ENCODE measurements at places on chromosomes 2 and 18.

- DNase-seq = no peak
Measured at GRCh38 chr18:28158083-28158581, 18.8 kb downstream of the CDH2 start.

GRCh38 chr2:120850551-120850950, 114.9 kb downstream of the GLI2 start:
- DNase-seq = no peak

GRCh38 chr2:44686561-44686960, 254.9 kb upstream of the SIX3 start:
- DNase-seq = no peak

DNA sequence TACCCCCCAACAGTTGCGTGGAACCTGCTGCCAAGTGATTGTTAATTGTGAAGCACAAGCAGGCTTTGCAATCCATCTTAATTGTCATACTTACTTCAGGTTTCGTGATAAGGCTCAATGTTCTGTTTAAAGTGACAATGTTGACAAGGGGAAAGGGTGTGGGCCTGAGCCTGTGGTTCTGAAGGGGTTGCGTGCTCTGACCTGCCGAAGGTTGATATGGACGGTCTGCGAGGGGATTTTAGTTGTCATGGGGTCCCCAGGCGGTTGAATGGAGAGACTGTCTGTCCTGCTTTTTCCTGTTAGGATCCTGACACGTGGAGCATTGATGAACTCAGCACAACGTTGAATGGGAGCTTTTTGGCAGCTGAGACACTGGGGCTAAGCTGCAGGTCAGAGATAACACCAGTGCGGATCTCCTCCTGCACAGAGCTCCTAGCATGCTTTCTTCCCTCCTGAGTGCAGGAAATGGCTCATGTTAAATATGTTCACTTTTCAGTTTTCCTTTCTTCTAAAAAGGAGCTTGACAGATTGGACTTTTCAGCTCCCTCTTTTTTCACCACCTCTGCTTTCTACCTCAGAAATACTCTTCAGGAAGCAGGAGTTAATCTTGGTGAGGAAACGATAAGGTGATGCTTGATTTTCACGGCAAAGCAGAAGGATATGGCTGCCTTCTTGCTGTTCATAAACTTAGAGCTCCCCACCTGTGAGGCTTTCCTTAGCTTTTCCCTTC, 62.9 kb upstream of the ZEB2 start:
- no peak for DNase-seq

DNA sequence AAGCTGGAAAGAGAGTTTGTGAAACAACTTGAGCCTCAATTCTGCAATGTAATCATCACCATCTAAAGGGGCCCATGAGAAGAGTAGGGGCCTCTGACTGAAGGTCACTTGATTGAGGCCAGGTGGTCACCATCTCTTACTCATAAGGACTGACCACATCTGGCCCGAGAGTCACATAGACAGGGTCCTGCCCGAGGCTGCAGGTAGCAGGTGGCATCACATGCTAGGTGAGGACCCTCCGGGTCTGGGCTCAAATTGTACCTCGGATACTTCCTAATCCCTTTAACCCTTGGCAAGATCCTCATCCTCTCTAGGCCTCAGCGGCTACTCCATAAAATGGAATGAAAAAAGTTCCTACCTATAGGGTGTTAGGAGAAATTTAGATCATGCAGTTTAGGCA, 16.7 kb downstream of the FHL2 start:
- DNase-seq = no peak

- DNase-seq = no peak
Measured at GRCh38 chr2:102033750-102034682, 42.3 kb downstream of the IL1R2 start.

- no peak for DNase-seq
Measured at GRCh38 chr2:216584112-216584511, 49.1 kb upstream of the IGFBP2 start.

DNA sequence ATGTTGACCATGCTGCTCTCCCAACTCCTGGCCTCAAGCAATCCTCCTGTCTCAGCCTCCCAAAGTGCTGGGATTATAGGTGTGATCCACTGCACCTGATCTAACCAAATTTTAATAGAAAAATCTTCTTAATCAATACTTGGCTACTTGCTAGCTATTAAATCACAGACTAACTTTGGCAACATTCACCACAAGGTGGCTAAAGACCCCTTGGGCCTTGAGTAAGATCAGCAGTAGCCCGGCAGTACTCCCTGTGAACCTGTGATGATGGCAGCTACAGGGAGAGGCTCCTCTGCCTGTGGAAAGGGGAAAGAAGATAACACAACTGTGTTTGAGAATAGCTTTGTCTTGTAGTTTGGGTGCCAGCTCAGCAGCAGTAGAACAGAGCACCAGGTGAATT, 102.9 kb downstream of the SLC39A10 start:
- DNase-seq = no peak

DNA sequence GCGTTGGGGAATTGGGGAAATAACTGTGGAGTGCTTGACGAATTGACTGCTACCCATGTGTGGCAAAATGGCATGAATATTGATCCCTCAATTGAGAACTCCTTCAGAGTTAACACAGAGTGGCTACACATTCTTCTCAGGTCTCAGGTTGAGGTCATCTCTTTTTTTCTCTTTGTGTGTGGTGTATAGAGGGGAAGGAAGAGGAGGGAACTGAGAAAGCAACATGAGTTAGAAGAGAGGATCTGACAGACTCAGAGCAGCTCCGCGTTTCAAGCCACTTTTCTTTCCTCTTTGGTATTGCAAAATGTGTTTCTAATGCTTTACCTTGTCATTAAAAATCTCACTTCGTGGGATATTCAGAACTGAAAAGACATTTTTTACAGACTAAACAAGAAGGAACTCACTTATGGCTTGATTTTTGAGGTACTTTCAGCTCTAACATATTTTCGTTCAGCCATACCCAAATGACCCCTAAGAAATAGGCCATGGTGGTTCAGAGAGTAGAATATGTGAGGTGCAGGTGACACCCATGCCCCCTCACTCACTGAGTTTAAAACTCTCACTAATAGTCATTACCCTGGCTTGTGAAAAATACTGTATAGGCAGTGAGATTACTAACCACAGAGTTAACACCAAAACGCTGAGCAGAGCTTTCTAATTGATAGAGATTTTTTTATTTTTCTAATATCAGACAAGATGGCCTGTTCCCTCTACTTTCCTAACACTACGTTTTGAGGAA, 22.5 kb downstream of the STAT4 start:
- DNase-seq = no peak

DNA sequence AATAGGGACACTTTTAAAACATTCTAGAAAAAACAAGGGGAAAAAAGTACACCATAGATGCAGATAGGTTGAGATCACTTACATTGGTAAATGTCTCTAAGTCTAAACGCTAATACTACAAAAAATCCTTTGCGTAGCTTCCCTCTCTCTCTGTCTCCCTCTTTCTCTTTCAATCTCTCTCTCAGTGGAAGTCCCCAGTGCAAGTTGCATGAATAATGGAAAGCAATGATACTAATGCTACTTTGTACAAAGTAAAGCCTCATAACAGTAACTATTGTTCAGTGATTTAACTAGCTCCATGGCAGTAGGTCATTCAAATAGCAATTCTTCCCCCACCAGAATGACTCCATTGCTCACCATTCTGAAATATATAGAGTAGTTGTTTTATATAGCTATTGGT, 12.8 kb downstream of the MEIS1 start:
- DNase-seq = no peak

DNA sequence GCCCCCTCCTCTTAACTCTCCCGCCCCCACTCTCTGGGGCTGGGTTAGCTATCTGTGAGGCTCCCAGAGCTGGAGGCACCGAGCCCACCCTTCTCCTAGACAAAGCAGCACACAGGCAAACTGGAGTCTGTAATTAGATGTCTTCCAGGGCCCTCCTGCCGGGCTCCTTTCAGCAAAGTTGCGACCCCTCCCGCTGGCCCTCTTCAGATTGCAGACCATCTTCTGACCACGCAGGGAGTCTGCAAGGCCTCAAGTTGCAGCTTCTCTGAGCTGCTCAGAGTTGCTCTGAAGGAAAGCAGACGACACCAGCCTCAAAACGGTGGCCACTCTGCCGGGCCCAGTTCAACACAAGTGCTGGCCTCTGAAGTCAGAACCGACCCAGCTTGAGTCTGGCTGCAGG, 228.4 kb upstream of the COPS8 start:
- no peak for DNase-seq

DNA sequence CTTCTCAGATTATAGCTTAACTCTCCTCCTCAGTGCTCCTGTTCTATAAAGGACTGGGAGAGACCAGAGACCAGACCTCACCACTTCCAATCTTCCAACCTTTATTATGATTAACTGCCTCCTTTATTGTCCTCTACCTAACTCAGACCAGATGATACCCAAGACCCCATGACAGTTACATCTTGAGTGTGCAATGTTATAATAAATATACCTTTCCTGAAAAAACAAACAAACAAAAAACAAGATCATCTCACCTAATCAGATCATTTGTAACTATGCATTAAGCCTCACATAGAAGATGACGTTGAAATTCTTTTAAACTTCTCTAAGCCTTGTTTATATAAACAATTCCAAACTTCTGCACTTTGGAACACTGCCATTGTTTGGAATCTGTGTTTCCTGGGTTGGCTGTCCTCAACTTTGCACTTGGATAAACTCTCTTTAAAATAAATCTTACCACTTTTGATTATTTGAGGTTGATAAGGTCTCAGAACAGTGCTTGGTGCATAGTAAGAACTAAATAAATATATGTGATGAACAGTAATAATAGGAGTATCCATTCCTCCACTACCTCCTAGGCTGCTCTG, 342.7 kb downstream of the TDRD15 start:
- peak; percentile 3 for DNase-seq

- no peak for DNase-seq
Measured at GRCh38 chr2:159933727-159934049, 128.7 kb downstream of the PLA2R1 start.

DNA sequence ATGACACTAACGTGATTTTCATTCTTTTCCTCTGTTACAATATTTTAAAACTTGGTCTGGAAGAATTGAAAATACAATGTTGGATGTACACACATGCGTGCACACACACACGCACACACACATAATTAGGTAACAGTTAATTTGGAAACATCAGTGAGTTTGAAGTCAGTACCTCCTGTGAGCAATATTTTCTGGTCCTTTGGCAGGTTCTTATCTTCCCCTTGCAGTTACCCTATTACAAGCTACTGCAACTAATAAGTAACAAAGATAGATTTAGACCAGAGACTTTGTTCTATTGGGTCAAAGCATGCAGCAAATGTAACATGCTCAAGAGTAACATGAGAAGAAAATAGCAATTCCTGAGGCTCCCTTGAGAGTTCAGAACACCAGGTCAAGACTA, 73.3 kb downstream of the ZNF385B start:
- no peak for DNase-seq

GRCh38 chr2:201018636-201019035, 52.8 kb downstream of the HYCC2 start:
- DNase-seq = no peak

DNA sequence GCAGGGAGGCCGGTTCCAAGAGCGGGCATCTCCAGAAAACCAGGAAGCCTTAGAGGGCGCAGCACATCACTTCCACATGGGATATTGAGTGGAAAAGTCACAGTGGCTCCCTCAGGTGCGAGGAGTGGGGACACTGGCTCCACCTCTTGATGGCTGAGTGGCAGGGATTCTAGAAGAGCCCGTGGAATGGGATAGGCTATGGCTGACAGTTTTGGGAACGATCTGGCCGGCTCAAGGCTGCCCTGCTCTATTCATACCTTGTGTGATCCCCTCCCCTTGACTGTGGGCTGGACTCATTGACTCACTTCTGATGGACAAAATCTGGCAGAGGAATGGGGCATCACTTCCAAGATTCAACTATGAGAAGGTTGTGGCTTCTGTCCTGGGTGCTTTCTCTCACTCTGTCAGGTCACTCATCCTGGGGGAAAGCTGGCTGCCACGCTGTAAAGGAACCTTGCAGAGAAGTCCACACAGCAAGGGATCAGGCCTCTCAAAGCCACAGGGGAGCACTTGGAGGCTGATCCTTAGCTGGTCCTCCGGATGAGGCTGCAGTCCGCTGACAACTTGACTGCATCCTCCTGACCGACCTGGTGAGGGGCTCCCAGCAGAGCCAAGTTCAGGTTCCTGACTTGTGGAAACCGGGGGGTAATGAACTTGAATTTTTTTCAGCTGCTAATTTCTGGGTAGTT, 46.7 kb upstream of the HS6ST1 start:
- no peak for DNase-seq

- DNase-seq = no peak
Measured at GRCh38 chr2:218727502-218728165, 17.0 kb downstream of the TTLL4 start.

DNA sequence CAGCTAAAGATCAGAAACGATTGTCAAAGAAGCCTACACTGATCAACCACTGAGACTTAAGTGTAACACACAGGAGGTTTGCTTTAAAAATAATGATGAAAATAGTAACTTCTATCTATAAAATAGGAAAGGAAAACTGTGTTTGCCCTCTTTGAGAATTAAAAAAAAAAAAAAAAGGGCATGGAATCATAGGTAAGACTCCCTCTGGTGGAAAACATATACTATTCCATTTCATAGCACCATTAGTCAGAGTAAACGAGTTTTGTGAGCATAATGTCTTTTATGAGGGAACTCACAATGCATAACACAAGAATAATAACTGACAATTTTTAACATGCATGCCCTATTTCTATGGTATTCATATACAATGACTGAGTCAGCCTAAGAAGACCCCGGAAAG, 36.3 kb downstream of the SLC35F5 start:
- DNase-seq = no peak

DNA sequence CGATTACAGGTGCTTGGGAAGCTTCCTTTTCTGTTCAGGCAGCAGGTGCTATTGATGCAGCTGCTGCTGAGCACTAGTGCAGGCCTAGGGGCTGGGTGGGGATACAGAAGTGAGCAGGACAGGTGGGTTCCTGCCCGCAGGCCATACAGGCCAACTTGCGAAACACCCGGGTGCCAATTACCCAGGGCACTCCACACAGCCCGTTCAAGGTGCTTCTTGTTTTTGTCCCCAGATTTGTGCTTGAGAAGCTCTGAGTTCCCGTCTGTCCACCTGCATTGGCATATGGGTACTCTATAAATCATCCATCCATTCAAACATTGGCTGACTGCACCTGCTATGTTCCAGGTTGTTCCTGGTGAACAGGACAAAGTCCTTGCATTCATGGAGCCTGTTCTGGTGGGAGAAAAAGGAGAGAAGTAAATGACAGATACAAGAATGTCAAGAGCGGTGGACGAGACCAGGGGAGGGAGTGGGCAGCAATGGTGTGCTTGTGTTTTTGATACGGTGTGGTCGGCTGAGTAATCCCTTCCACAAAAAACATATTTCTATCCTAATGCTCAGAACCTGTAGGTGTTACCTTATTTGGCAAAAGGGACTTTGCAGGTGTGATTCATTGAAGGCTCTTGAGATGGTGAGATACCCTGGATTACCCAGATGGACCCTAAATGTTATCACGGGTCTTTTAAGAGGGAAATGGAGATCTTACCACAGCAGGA, 31.4 kb downstream of the SH3BP4 start:
- no peak for DNase-seq
